ENCODE measurements at places on chromosomes 6 and 20.

- DNase-seq = no peak
Measured at GRCh38 chr6:152295920-152296319, 341.2 kb downstream of the SYNE1 start.

DNA sequence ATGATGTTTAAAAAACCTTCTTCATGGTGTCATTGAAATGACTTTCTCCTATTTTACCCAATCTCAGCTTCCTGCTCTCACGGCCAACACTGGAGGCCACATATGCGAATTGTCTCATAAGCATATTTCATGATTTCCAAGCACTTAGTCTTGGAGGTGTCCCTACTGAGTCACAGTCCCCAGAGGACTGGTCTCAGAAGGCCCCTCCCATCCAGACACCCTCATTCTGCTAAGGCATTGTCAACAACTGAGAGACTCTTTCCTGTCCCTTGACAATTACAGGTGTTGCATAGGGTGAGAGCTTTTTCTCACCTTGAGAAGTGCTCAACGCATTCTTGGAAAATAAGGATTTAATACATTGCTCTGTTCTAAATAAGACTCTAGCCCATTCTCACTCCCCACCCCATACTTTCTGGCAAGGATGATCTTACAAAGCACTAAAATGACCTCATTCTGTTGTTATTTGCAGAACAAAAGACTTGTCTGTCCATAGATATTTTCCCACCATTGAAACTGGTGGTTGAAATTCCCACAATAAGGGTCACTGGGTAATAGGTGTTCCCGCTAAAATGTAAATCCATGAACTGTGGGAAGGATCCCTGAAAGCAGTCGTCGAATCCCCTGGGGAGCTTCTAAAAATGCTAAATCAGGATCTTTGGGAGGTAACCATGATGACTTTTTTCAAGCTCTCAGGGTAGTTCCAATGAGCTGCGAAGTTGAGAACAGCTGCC lies 32.3 kb upstream of the SLC22A23 start:
- peak; percentile 40 for DNase-seq

- DNase-seq = no peak
Measured at GRCh38 chr6:92538275-92538674, 881.1 kb downstream of the EPHA7 start.

DNA sequence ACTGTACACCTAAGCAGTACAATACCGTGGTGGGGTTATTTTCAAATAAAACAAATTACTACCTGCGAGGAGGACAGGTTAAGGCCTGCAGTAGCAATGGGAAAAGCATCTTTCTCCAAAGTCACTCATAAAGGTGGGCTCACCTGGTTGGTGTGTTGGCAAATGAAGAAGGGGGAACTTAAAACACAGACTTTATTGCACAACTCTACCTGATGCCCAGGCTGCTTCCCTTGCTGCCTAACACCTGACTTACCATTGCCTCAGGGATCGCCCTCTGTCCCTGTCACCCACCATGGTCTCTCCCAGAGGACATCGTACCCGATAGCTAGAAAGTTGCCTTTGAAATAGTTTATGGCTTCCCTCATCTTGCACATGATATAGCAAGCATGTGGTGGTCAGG lies 53.6 kb downstream of the GNAS start:
- no peak for DNase-seq

DNA sequence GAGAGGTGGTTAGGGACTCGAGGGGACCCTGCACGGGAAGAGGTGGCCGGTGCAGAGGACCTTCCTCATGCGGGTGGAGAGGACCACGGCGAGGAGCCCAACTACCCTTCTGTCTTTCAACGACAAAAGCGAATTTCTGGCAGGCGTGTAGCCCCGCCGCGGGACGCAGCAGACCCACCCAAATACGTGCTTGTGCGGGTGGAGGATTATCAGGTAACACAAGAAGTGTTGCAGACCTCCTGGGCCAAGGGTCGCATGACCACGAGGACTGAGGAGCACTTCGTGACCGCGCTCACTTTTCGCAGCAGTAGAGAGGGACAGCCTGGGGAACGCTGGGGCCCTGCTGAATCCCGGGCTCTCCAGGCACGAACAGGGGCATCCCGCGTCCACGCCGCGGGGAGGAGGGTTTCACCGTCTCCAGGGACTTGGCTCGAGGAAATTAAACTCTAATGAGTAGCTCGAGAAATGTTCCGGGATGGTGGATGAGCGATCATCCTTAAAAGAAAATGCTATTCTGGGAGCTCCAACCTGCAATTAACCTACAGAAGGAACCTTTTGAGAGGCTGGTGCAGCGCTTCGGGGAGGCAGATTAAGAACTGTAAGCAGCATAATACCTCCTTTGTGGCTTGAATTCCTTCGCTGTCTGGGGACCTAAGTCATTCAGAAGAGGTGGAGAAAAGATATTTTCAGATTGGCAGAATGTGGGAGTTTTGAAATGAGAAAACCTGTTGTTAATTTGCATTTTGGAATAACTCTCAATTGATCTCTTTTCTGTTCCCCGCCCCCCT lies 804 bp downstream of the C6orf141 start:
- DNase-seq = no peak

GRCh38 chr20:5448449-5449118 lies 131.8 kb upstream of the PROKR2 start:
- peak; percentile 4 for DNase-seq

Measured in fibroblast of skin of left quadriceps (primary cell).